Activated CD4-positive, alpha-beta T cell treated with anti-CD3 and anti-CD28 coated beads, Interleukin-2, Interleukin-4, amounts not matched to agents 100 ng/mL and 50 ng/mL, durations not matched to agents 16 hours and 8 hours (primary cell): ENCODE measurements at places on chromosomes 1 and 21.

DNA sequence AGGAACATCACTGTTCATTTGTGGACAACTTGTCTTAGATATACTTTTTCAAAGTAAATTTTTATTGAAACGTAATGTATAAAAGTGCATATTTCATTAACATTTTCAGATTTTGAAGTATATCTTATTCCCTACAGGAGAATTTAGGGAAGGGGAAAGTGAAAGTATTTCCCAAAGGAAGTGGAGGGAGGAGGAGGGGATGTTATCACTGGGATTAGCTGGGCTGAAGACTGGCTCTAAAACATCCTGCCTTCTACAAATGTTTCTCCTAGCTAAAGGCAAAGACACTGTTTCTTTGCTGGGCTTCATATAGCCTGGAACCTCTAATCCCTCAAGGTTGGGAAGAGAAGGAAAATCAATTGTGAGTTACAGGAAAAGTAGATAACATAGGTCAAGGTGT lies 7.1 kb upstream of the ZNF697 start:
- no peak for DNase-seq

GRCh38 chr1:203353486-203353885 lies 2.6 kb upstream of the FMOD start:
- DNase-seq: no peak

DNA sequence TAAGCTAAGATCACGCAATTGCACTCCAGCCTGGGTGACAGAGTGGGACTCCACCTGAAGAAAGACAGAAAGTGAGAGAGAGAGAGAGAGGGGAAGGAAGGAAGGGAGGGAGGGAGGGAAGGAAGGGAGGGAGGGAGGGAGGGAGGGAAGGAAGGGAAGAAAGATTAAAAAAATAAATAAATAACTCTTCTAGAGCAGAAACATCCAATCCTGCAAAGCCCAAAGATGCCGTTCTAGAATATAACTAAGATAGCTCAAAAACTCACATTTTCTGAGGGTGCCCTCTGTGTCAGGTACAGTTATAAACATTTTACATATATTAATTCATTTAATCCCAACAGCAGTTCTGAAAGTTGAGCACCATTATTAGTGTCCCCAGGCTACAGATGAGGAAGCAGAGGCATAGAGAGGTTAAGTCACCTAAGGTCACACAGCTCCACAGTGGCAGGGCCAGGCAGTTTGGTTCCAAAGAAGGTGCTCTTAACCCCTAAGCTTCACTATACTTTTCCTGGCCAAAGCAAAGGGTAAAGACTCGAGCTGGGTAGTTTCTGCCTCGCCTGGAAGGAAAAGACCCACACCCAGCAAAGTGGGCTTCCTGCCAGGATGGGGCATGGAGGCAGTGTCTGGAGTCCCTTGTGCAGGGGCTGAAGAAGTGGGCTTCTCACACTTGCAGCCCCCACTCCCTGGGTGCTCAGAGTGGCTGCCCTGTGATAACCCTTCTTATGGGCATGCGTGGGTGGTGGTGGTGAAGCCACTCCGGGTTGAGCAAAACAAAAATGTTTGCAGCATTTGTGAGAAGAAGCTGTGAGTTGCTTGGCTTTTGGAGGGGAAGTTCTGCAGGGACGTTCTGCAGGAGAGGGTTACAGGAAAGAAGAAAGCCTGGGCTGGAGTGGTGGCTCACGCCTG lies 7.9 kb upstream of the PIK3CD start:
- no peak for DNase-seq

GRCh38 chr1:203033917-203034316 lies 7.6 kb downstream of the PPFIA4 start:
- DNase-seq: no peak
